ENCODE measurements at places on chromosomes 2 and 18.

- DNase-seq, result peak; percentile 34
Measured at GRCh38 chr18:34153711-34154110, 71.0 kb downstream of the NOL4 start.

- peak; percentile 98 for DNase-seq
Measured at GRCh38 chr2:173652767-173653431, 298.2 kb downstream of the CDCA7 start.

- peak; percentile 45 for DNase-seq
Measured at GRCh38 chr2:172817411-172817810, 81.8 kb downstream of the RAPGEF4 start.

DNA sequence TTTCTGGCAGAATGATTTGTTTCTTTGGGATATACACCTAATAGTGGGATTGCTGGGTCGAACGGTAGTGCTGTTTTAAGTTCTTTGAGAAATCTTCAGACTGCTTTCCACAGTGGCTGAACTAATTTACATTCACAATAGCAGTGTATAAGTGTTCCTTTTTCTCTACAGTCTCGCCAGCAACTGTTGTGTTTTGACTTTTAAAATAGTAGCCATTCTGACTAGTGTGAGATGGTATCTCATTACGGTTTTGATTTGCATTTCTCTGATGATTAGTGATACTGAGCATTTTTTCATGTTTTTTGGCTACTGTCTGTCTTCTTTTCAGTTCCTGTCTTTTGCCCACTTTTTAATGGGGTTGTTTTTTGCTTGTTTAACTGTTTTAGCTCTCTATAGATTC, 306.2 kb downstream of the KIAA1328 start:
- no peak for DNase-seq

GRCh38 chr2:74001121-74001520, 16.4 kb downstream of the TET3 start:
- DNase-seq, result no peak

GRCh38 chr2:128322715-128323554, 4.3 kb upstream of the HS6ST1 start:
- DNase-seq, result no peak

- no peak for DNase-seq
Measured at GRCh38 chr2:101881131-101881530, 110.6 kb upstream of the IL1R2 start.

DNA sequence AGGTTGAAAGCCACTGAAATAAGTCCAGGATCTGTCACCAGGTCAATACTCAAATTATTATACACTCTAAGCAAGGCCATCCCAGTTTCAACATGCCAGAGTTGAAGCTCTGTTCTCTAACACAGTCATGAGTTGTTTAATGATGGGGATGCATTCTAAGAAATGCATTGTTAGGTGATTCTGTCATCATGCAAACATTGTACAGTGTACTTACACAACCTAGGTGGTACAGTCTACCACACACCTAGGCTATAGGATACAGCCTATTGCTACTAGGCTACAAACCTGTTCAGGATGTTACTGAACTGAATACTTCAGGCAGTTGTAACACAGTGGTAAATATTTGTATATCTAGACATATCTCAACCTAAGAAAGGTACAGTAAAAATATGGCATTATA, 162.2 kb downstream of the BAZ2B start:
- DNase-seq, result peak; percentile 18

- DNase-seq, result no peak
Measured at GRCh38 chr2:118973542-118973951, 31.6 kb downstream of the MARCO start.

DNA sequence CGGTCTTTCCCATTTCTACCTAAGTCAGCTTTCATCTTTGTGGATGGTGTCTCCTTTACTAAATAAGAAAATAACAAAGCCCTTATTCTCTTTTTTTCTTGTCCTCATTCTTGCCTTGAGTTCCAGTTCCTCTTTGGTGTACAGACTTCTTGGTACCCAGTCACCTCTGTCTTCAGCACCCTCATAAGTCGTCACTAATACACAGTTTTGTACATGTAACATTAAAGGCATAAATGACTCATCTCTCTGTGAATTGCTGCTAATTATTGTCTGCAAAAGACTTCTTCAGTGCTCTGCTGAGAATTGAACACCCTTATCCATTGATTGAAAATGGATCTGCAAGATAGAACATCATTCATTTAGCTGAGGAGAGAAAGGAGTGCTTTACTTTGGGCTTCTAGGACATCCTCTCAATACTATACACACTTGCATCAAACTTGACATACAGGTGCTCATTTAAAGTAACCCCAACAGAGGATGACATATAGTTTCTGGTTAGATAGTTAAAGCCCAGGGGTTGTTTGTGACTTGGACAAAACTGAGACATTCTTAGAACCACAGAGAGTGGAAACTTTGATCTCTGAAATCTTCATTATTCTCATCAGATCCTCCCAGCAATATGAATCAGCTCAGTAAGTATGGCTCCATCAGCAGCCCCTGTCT, 97.0 kb downstream of the XRCC5 start:
- DNase-seq, result no peak

GRCh38 chr2:181073896-181074295, 93.5 kb downstream of the UBE2E3 start:
- DNase-seq, result peak; percentile 76

GRCh38 chr2:211306929-211307328, 750.5 kb downstream of the CPS1 start:
- DNase-seq, result no peak

DNA sequence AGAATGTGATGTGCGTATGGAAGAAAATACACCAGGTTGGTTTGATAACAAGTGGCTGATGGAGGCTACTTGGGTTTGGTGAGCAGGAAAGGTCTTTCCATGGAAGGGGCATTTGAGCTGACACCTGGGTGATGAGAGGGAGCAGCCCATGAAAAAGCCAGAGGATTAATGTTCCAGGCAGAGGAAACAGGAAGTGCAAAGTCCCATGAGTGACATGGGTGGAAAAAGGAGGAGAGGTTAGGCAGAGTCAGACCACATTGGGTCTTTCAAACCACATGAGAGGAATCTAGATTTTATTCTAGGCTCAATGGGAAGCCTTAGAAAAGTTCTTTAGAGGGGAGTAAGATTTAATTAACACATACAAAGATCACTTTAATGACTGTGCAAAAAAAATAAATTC, 195.7 kb downstream of the LRATD1 start:
- DNase-seq, result no peak

DNA sequence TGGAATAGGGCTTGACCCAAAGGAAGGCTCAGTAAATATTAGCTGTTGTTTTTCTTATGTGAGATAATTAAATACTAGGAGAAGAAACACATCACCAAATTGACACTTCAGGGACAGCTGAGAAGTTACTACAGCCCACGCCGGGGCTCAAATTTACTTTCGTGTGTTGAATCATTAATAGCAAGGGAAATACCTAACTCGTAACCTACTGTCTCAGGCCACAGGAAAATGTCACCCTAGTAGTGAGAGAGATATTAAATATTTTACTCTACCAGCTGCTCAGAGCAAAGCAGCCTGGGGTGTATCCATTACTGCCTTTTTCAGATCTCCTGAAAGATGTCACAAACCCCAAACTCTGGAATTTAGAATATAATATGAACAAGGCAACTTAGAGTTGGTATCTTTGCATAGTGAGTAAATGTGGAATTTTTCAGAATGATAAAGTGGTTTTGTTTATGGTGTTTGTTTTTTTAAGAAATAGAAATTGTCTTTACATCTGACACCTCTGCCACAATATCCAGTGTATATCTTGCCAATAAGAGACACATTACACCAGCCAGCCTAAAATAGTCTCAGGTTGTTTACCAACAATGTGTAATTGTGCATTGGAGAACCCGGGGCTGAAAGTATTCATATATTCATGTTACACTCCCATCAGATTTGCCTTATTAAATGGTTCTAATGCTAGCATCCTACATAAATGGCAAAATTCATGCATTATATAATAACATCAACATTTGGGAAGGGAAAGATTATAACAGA, 48.4 kb downstream of the ATP8B1 start:
- DNase-seq, result no peak

- peak; percentile 62 for DNase-seq
Measured at GRCh38 chr2:120453635-120453998, 107.7 kb downstream of the INHBB start.

DNA sequence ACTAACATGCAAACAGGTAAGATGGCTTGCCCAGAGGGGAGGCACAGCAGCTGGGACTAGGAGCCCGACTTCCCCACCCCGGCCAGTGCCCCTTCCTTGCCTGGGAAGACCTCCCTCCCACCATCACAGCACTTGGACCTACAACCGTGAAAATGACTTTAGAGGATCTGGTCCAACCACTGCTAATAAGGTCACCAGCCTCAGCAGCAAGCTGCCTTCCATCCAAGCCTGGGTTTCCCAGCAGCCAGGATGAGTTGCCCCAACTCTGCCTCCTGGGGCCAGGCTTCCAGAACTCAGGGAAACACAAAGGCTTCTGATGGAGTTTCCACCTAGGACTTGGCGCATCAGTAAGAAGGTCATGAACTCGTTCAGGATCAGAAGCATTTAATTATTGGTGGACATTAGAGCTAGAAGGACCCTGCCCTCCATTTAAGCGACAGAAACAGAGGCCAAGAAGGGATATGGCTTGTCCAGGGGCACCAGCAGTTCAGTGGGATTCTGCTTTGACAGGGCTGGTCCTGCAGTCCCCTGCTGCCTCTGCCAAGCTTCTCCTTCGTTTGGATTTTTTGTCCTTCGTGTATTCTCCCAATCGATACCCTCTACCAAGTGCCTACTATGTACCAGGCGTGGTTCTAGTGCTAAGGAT, 403.0 kb upstream of the ID2 start:
- no peak for DNase-seq

DNA sequence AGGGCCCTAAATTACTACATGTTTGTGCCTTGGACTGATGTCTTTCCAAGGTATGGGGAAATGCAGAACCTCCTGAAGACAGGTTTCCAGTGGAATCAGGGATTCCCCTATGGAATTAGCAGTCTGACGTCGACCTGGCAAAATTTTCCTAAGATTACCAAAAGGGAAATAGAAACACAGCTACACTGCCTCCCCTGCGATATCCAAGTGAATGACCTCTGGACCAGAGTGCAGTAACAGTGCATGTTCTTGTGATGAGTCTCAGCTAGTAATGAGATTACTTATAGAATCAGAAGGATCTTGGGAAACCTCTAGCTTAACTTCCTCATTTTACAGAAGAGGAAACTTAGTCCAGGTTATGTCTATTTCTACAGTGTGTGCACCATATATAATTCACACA, 21.3 kb upstream of the CHST9 start:
- no peak for DNase-seq

DNA sequence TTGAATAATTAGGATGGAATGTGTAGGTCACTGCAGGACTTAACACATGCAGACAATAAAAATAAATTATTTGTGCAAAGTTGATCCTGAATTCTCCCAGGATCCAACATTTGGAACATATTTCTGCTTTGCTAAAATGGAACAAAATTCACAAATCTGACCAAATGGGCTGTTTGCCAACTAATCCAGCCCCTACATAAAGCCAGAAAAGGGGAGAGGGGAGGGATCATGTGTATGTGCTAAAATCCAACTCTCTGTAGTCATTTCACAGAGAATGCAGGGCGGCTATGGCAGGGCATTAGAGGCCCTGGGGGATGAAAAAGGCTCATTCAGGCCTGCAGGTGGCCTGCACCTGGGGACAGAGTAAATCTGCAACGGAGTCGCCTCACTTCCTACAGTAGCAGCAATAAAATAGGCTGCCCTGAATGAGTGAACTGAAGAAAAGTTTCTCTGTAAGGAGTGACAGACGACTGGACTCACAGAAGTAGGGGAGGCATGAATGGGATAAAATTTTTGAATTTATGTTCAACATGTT, 4.0 kb upstream of the ZFP36L2 start:
- DNase-seq, result no peak

- no peak for DNase-seq
Measured at GRCh38 chr2:234438305-234438977, 58.4 kb downstream of the ARL4C start.

- DNase-seq, result no peak
Measured at GRCh38 chr2:175576875-175577274, 395.4 kb upstream of the ATP5MC3 start.

Measured in fibroblast of skin of back (primary cell).